Activated CD4-positive, alpha-beta memory T cell treated with anti-CD3 and anti-CD28 coated beads, Interleukin-2, amount 10 ng/mL, durations not matched to agents 7 days and 5 days (primary cell): ENCODE measurements at places on chromosomes 11 and 22. TPM values are rescaled to one million over a fixed set of nuclear protein-coding genes. Genes with fewer than 3 reads are reported as not detected.

GRCh38 chr11:92685049-92685448 is 284.4 kb upstream of the MTNR1B start:
- no peak overlapping the region for H3K4me3 ChIP-seq
- no peak for DNase-seq
- no peaks in the 10 kb centered on the region for H3K4me1 ChIP-seq
- H3K27me3 ChIP-seq: no peaks in the 10 kb centered on the region
- H3K36me3 ChIP-seq: no peaks in the 10 kb centered on the region

DNA sequence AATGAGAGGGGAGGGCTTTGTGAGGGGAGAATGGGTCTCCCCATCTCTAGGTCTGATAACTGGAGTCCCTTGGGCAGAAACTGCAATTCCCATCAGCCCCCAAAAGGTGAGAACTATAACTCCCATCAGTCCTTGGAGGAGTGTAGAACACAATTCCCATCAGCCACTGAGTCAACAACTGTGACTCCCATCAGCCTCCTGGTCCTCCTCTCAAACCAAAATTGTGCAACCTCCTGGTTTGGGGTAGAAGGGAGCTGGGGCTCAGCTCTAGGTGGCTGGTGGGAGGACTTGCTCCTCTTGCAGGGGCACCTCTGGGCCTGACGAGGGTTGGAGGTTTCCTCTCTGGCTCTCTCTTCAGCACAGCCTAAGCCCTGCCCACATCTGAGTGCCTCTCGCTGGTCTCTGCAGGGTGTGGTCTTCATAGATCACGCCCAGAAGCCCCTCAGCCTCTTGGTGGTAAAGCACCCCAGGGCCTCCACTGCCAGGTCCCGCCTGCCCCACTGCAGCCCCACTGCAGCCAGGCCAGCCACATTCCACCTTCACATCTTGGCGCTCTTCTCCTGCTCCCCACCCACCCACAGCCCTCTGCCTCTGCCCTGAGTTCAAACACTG is 18.5 kb downstream of the SLC22A12 start:
- no peak for DNase-seq
- no peaks in the 10 kb centered on the region for H3K27me3 ChIP-seq
- H3K4me3 ChIP-seq: no peak overlapping the region
- no peaks in the 10 kb centered on the region for H3K36me3 ChIP-seq

DNA sequence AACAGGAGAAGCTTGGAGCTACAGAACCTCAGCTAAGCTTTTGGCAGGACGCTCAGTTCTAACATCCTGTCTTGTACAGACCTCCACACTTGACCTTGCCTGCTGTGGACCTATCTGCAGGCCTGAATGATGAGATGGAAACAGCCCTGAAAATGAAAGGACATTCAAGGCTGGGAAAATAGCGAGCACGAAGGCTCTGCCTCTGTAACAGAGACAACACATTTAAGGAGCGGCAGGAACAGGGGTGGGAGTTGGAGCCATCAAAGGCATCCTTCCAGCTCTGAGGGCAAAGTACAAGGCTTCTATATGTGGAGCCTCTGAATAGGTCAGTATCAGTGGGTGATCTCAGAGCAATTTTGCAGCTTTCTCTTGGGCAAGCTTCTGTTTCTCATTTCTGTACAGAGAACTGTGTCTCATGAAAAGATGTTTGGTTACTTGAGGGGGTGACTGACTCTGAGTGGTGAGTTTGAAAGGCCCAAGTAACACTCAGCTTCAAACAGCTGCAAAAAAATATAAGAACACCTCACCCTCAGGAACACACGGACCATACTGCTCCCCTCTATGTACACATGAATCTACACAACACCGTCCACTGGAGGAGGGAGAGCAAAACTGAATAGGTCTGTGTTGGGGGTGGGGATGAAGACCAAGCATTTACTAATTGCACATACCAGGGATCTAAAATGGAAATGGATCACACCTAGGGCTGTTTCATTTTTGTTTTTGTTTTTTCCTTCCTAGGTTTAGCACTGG is 101.6 kb downstream of the CCDC81 start:
- no peaks in the 10 kb centered on the region for H3K27me3 ChIP-seq
- H3K27ac ChIP-seq: no peak overlapping the region
- no peak overlapping the region for H3K4me3 ChIP-seq
- no peaks in the 10 kb centered on the region for H3K4me1 ChIP-seq
- no peak for DNase-seq
- no peaks in the 10 kb centered on the region for H3K36me3 ChIP-seq

GRCh38 chr22:28328756-28329155 is 350.9 kb downstream of the TTC28 start:
- H3K27me3 ChIP-seq: peaks cover 16% of the 10 kb centered on the region
- H3K4me3 ChIP-seq: no peak overlapping the region
- DNase-seq: no peak
- no peak overlapping the region for H3K27ac ChIP-seq
- H3K36me3 ChIP-seq: no peaks in the 10 kb centered on the region
- peaks cover 10% of the 10 kb centered on the region for H3K4me1 ChIP-seq

- no peak for DNase-seq
- peaks cover 16% of the 10 kb centered on the region for H3K27me3 ChIP-seq
- H3K36me3 ChIP-seq: no peaks in the 10 kb centered on the region
- H3K4me3 ChIP-seq: no peak overlapping the region
- H3K27ac ChIP-seq: no peak overlapping the region
These were observed 138.1 kb upstream of the E2F8 start for GRCh38 chr11:19378814-19379213.

The HBD gene
- not detected for total RNA-seq

The MUC5AC gene
- not detected for total RNA-seq

The DSCAML1 gene
- total RNA-seq: 0.03 TPM
